Stomach (tissue), 19 donors: ENCODE measurements at places on chromosomes 13 and 19. TPM values are rescaled to one million over a fixed set of nuclear protein-coding genes. Genes with fewer than 3 reads are reported as not detected.

DNA sequence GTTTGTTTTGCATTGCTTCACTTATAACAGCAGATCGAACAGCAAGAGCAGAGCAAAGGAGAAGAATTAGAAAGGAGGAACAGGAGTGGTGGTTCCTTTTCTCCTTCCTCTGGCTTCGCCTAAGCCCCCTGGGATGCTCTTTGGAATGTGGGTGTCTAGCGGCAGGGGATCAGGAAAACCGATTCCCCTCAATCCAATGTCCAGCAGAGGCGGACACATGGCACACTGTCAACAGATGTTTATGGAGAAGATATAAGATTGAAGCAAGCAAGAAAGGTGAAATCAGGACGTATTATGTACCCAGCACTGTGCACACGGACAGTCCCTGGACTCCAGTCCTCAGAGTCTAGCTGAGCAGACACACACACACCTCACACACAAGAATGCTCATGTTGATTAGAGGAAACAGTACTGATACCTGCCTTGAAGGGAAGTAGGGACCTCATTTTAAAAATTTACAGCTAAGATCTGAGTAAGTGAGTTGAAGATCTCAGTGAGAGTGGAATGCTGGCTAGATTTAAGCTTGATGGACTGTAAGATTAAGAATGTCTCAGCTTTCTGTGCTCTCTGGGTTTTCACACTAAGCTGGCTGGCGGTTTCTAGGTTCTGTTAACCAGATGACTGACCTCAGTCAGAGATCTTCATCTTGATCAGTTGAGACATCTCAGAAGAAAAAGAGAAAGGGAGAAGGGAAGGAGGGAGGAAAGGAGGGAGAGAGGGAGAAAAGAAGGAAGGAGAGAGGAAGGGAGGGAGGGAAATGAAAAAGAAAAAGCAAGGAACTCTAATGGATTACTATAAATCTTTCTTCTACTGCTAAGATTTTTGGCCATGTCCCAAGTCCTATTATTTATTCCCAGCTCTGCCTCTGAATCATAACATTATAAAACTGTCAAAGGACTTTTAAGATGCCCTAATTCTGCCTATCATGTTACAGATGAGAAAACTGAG lies 44.8 kb downstream of the FLT1 start:
- no peak for DNase-seq
- H3K36me3 ChIP-seq: no peaks in the 10 kb centered on the region
- peaks cover 27% of the 10 kb centered on the region for H3K27me3 ChIP-seq
- no peak overlapping the region for H3K27ac ChIP-seq
- no peaks in the 10 kb centered on the region for H3K4me1 ChIP-seq

- no peak overlapping the region for H3K4me3 ChIP-seq
- no peak for DNase-seq
- H3K36me3 ChIP-seq: no peaks in the 10 kb centered on the region
- H3K27ac ChIP-seq: no peak overlapping the region
- no peaks in the 10 kb centered on the region for H3K4me1 ChIP-seq
- H3K27me3 ChIP-seq: no peaks in the 10 kb centered on the region
These were observed 12.5 kb upstream of the MYCBP2 start for GRCh38 chr13:77339408-77339807.

- no peaks in the 10 kb centered on the region for H3K27me3 ChIP-seq
- no peaks in the 10 kb centered on the region for H3K4me1 ChIP-seq
- H3K27ac ChIP-seq: no peak overlapping the region
- peaks cover 77% of the 10 kb centered on the region for H3K36me3 ChIP-seq
- DNase-seq: peak; percentile 17
These were observed 15.0 kb downstream of the ZNF350 start for GRCh38 chr19:51971624-51972023.

DNA sequence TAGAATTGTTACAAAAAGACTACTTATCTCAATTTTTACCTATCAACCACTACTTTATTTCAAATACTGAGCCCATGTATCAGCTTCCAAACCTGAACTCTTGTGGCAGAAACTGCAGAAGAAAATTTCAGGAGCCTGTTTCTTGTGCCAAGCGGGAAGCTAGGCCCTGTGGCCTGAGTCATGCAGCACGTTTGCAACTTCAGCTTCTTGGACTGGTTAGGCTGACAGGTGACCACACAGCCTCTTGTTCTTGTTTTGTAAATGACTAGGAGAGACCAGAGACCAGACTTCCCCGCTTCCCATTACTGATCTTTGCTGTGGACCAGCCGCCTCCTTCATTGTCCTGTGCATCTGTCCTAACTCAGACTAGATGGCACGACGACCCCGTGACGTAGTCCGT lies 3.4 kb upstream of the LAMP1 start:
- H3K36me3 ChIP-seq: no peaks in the 10 kb centered on the region
- peaks cover 33% of the 10 kb centered on the region for H3K4me1 ChIP-seq
- H3K27ac ChIP-seq: no peak overlapping the region
- no peak overlapping the region for H3K4me3 ChIP-seq
- DNase-seq: no peak

DNA sequence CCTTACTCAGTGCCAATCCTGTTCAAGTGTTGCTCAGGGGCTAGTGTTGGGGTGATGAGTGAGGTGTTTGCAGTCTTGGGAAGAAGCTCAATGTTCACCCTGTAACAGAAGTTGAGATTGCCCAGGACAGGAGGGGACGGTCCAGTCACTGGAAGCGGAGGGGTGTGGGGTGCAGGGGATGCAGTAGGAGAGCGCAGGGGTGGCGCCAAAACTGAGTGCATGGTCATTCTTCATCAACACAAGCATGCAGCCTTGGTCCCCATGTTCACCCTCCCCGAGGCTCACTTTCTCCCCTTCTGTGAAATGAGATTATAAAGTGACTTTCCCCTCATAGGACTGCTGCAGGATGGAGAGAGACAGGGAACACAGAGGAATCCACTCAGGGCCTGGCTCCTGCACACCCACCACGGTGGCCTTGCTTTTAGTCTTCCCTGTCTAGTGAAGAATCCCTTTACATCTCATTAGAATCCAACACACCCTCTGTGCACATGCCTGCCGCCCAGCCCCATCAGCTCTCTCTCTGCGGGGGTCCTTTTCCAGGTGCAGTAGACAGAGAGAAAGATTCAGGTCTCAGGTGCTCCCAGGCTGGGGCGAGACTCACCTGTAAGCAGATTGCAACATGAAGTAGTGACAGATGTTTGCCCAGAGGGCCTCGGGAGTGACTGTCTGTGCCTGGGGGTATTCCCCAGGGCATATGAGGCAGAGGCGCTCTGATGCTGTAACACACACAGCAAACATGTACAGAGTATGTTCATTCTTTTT lies 93.2 kb downstream of the TSHZ3 start:
- no peaks in the 10 kb centered on the region for H3K27me3 ChIP-seq
- H3K4me3 ChIP-seq: no peak overlapping the region
- no peak overlapping the region for H3K27ac ChIP-seq
- no peaks in the 10 kb centered on the region for H3K4me1 ChIP-seq
- H3K36me3 ChIP-seq: no peaks in the 10 kb centered on the region
- no peak for DNase-seq

DNA sequence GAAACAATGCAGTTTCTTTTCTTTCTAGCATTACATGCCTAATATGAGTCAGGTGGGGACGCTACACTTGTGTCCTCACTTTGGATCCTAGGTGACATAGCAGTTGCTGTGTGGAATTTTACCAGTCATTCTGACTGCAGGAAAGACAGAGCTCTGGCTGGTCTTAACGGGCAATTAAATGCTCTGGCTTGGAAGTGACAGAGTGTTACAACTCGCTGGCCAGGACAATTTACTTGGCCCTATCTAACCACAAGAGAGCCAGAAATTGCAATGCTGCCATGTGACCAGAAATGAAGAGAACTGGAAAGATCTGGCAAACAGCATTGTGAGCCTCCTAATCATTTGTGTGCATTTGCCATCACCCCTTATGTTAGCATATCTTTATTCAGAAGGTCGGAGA lies 351.1 kb downstream of the DCT start:
- no peaks in the 10 kb centered on the region for H3K4me1 ChIP-seq
- no peak for DNase-seq
- H3K4me3 ChIP-seq: no peak overlapping the region
- no peaks in the 10 kb centered on the region for H3K27me3 ChIP-seq

DNA sequence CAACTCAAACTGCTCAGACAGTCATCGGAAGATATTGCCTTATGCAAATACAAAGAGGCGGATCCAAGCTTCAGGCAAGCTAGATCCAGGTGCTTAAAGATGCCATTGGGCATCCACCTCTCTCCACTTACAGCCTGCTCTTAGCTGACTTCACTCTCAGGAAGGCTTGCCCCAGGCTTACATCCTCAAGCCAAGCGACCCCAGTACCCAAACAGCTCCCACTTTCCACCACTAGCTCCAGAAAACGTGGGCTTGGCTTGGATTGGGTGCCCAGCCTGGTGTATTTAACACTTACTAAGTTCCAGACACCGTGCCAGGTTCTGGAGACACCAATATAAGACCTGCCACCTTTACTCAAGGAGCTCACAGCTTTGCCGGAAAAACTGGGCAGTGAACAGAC lies 142.1 kb upstream of the VSTM2B start:
- H3K4me1 ChIP-seq: no peaks in the 10 kb centered on the region
- no peak overlapping the region for H3K27ac ChIP-seq
- H3K27me3 ChIP-seq: no peaks in the 10 kb centered on the region
- H3K36me3 ChIP-seq: no peaks in the 10 kb centered on the region
- DNase-seq: no peak

GRCh38 chr19:35773020-35773806 lies 2.2 kb upstream of the ARHGAP33 start:
- H3K27ac ChIP-seq: no peak overlapping the region
- peaks cover 11% of the 10 kb centered on the region for H3K36me3 ChIP-seq
- no peak overlapping the region for H3K4me3 ChIP-seq
- DNase-seq: no peak
- H3K27me3 ChIP-seq: no peaks in the 10 kb centered on the region

DNA sequence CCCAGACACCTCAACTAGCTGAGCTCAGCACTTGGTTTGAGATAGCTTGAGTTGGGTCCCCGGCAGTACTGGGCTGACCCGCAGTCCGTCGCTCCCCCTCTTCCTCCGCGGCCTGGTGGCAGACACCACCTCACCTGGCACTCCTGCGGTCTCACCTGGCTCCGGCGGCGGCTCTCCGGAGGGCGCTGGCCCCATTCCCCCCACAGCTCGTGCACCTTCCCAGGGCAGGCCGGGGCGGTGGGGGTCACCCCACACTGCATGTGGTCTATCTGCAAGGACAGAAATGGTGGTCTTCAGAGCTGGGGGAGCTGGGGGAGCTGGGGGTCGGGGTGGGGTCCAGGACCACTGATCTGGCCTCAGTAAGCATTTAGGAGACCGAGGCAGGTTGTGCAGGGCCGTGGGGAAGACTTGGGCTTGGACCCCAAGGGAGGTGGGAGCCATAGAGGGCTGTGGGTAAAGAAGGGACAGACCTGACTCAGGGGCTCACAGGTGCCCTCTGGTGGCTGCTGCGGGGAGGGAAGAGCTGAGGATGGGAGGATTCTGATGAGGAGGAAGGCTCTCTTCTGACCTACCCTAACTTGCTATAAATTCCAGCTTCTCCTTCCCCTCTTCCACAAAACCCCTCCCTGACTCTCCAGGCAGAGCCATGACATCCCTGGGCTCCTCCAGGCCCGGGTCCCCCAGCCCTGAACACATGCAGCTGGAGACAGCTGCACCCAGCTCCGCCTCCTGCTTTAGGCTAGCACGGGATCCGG lies 6.7 kb upstream of the PLIN4 start:
- H3K27ac ChIP-seq: no peak overlapping the region
- no peaks in the 10 kb centered on the region for H3K27me3 ChIP-seq
- DNase-seq: peak; percentile 63
- peaks cover 6% of the 10 kb centered on the region for H3K4me1 ChIP-seq

DNA sequence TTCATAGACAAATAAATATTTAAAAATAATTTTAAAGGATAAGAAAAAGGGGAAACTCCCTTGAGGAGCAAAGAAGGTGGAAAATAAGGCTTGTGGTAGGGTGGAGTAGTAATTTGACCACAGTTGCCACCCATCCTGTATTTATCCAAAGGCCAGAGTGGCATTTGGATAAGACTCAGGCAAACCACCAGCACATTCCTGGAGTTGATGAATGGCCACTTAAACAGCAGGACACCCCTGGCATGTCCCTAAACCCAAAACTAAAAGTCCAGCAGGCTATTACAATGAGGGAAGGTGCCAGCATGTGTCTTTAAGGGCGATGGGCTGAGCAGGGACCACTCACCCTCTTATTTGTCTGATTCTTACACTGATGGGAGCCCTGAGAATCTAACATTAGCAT lies 9.8 kb upstream of the FRY start:
- H3K27me3 ChIP-seq: no peaks in the 10 kb centered on the region
- H3K4me3 ChIP-seq: no peak overlapping the region
- no peak for DNase-seq
- no peaks in the 10 kb centered on the region for H3K36me3 ChIP-seq
- H3K4me1 ChIP-seq: peaks cover 21% of the 10 kb centered on the region
- H3K27ac ChIP-seq: no peak overlapping the region

DNA sequence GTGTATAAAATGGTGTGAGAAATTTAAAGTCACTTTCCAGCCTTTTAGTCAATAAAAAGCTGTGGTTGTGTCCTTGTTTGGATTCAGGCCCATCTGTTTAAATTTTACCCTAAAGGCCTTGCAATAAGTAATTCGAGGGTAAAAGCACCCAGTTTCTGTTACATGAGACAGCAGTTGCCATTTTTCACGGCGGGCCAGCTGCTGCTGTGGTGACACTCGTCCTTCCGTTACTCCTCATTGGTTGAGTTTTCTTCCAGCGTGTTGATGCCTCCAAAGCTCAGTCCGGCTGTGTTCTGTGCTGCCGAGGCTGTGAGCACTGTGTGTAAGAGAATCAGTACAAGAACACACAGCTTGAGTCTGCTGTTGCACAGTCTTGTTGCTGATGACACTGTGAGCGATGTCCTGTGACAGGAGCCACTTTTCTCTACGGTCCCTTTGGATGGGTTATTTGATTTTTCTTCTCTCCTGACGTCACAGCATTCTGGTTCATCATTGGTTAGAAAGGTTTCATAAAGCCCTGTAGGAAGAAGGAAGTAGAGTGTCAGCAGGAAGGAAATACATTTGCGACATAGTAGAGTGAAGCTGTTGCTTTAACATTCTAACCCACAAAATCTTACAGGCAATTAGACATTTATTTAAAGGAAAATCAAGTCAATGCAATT lies 602.5 kb upstream of the ARGLU1 start:
- H3K27ac ChIP-seq: no peak overlapping the region
- DNase-seq: no peak
- H3K27me3 ChIP-seq: no peaks in the 10 kb centered on the region
- H3K4me1 ChIP-seq: no peaks in the 10 kb centered on the region
- H3K36me3 ChIP-seq: no peaks in the 10 kb centered on the region

GRCh38 chr13:73365681-73366080 lies 306.9 kb downstream of the KLF5 start:
- no peaks in the 10 kb centered on the region for H3K36me3 ChIP-seq
- H3K27me3 ChIP-seq: no peaks in the 10 kb centered on the region
- H3K27ac ChIP-seq: peak overlapping the region; percentile 61
- no peak overlapping the region for H3K4me3 ChIP-seq
- DNase-seq: peak; percentile 20
- H3K4me1 ChIP-seq: no peaks in the 10 kb centered on the region

DNA sequence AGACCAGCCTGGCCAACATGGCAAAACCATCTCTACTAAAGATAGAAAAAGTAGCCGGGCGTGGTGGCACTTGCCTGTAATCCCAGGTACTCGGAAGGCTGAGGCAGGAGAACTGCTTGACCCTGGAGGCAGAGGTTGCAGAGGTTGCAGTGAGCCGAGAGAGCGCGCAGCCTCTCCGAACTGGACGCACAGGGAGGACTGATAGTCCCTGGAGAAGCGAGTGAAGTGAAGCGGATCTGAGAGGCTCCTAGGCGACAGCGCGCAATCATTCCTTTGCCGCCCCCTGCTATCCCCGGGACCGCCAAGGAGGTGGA lies 233 bp downstream of the ZNF561 start:
- H3K36me3 ChIP-seq: peaks cover 38% of the 10 kb centered on the region
- peak overlapping the region; percentile 90 for H3K27ac ChIP-seq
- no peaks in the 10 kb centered on the region for H3K27me3 ChIP-seq
- H3K4me3 ChIP-seq: peak overlapping the region; percentile 74
- DNase-seq: no peak
- H3K4me1 ChIP-seq: peaks cover 28% of the 10 kb centered on the region

ADGRE3 gene
- total RNA-seq: not detected

LIM2 gene
- not detected for total RNA-seq

CD37 gene
- not detected for total RNA-seq

RFPL4AL1 gene
- total RNA-seq: not detected
